CD4-positive, alpha-beta T cell treated with Interleukin-2 at 100 ng/mL for 4 hours (primary cell): ENCODE measurements at places on chromosomes 3 and 15.
A peak's percentile ranks its signal among the peaks of the same experiment; 100 is the strongest.

- no peak for DNase-seq
Observed at GRCh38 chr15:74156678-74157411, 16.7 kb upstream of the ISLR start.

GRCh38 chr3:59072681-59073080, 22.9 kb upstream of the CFAP20DC start:
- DNase-seq: no peak

DNA sequence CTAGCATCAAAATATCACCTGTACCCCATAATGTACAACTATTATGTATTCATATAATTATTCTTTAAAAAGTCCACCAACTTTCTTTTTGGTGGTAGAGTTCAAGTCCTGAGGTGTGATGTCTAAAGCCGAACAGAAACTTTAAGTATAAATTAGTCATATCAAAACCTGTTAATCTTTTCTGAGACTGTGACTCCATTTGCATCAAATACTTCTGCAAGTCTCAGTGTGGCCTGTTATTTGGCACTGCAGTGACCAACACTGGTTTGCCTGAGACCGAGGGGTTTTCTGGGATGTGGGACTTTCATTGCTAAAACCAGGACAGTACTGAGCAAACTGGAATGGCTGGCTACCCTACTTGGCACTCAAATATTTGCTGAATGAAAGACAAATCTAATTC, 7.3 kb downstream of the NGLY1 start:
- DNase-seq: no peak

DNA sequence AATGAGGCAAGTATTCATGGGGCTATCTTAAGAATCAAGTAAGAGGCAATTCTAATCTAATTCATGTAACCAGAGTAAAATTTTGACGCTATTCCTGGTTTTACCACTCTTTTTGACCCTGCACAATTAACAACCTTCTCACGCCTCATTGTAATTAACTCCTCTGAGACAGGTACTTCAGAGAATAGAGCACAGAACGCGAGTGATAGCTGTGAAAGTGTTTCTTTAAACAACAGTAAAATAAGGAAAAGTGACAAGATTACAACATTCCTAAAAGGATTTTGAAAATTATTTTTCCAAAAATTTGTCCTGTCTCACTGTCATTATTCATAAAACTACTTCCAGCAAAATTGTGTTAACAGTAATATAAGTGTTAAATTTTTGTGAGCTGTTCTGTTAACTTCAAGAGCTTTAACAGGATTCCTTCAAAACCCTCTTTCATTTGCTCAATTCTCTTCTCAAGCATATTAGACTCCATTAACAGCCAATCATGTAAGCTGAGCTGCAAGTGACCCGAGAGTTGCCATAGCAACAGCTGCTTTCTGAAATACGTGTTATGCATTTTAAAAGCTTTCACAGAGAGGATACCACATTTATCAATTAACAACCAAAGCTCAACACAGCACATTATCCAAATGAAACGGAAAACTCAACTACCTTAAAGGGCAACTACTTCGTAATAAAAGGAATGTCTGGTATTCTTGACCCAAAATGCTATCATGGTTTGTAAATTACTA, 93.1 kb downstream of the STAG1 start:
- no peak for DNase-seq

GRCh38 chr3:188557235-188557634, 403.3 kb downstream of the LPP start:
- no peak for DNase-seq

- DNase-seq: no peak
Observed at GRCh38 chr15:59244337-59244736, 37.7 kb downstream of the LDHAL6B start.

- DNase-seq: no peak
Observed at GRCh38 chr15:99717161-99718009, 15.9 kb downstream of the LYSMD4 start.

DNA sequence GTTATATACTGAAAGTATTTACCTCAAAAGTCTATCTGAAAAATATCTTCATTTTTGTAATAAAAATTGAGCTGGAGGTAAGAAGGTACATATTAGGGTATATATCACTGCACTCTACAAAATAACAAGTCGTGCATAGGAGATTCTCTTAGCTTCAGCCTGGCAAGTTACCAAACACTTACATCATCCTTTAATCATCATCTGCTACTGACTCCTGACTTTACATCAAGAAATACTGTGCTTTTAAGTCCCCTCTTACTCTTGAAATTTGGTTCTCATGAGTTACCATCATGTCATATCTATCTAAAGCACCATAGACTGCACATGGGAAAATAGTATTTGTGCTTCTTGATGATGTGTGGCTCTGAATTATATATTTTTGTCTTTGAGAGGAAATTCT, 50.8 kb downstream of the LYSMD4 start:
- peak; percentile 26 for DNase-seq

GRCh38 chr3:104746056-104746455, 620.7 kb upstream of the ALCAM start:
- DNase-seq: no peak

GRCh38 chr3:156583469-156583868, 28.6 kb upstream of the SSR3 start:
- no peak for DNase-seq

GRCh38 chr15:29430124-29430523, 160.5 kb upstream of the NSMCE3 start:
- DNase-seq: no peak

DNA sequence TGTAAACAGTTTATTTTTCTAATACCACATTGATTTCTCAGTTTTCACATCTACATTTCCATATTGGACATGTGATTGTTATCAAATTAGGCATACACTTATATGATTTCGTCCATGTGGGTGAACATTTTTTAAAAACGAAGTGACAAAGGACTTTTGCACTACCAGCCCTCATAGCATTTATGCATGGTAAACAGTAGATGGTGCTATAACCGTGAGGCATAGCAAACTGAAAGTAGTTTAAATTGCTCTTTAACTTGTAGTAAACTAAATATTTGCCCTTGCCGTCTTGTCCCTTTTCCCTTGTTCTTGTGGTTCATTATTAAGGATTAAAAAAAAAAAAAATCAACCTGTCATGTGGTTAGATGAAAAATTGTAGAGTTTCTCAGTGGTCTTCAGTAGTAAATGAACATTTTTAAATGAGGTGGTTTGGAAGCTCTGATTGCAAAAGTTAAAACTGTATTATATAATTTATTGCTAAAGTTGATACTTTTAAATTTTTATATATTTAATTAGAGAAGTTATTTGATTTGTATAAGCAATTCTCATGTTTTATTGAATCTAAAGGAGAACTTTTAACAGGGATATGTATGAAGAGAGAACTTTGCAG, 24.0 kb downstream of the STX19 start:
- peak; percentile 66 for DNase-seq

DNA sequence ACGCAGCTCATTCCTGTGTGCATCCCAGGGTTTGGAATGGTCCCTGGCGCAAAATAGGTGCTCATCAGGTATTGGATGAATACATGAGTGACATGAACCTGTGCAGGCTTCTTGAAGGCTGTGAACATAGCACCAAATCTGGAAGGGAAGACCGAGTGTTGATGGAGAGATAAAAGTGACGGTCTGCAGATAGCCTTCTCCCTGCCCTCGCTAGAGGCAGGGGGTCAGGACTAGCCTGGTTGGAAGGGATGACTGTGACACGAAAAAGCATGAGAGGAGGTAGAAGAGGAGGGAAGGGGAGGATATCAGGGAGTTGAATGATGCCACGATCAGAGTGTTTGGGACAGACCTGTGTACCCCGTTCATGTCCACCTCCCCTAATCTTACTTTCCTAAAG, 267.1 kb downstream of the XXYLT1 start:
- no peak for DNase-seq

- DNase-seq: no peak
Observed at GRCh38 chr15:72304596-72304995, 15.4 kb downstream of the CELF6 start.

DNA sequence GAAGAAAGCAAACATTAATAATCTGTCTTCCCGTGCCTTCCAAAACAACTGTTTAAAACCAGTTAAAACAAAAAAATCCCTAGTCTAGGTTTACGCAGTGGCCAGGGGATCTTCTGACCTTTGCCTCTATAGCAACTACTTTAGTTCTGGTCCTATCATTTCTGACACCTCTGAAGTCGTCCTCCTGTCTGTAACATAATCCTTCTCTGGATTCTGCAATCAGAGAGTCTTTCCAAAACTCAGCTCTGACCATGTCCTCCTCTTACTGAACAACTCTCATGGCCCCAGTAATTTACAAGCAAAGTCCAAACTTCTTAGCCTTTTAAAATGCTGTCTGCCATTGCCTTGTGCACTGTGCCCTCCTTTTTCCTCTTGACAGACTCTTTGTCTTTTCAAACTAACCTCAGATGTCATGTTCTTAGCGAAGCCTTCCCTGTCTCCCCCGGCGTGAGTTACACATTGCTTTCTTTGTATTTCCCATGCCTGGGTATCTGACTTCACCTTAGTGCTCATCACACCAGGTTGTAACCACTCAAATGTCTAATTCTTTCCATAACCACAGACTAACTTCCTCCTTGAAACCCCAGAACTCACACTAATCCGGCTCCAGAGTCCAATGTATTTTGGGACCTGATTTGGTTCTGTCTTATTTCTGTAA, 105.2 kb upstream of the BNIP2 start:
- peak; percentile 19 for DNase-seq

- no peak for DNase-seq
Observed at GRCh38 chr3:134374791-134375581, 739 bp upstream of the AMOTL2 start.

DNA sequence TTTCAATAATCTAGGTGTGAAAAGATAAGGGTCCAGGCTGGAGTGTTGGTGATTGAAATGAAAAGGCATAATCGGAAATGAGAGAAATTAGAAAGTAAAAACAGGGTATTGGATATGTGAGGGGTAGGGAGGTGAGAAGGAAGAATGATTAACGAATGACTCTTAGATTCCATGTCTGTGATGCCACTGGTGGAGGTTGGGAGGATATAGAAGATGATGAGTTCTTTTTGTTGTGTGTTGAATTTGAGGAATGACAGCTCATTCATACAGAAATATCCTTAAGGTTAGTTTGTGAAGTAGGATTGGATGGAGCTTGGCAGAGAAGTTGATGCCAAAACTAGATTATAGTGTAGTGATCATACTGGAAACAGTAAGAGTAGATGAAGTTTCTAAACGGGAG, 72.2 kb upstream of the CCNL1 start:
- no peak for DNase-seq

DNA sequence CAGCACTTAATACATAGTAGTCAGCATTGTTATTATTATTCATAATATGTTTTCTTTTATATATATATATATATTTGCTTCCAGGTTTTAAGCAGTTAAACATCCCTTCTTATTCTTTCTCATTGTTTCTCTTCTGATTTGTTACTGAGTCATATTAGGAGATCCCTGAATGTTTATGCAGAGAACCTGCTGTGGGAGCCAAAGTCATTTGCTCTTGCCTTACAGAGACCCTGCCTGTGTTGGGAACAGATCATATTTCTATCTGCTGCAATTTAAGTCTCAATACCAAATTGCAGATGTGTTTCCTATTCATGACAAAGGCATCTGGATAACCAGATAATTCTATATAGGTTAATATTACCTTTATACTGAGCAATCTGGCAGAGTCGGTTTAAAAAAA, 323.0 kb upstream of the UMPS start:
- DNase-seq: no peak

GRCh38 chr3:63951492-63952247, 39.5 kb upstream of the SCAANT1 start:
- no peak for DNase-seq

DNA sequence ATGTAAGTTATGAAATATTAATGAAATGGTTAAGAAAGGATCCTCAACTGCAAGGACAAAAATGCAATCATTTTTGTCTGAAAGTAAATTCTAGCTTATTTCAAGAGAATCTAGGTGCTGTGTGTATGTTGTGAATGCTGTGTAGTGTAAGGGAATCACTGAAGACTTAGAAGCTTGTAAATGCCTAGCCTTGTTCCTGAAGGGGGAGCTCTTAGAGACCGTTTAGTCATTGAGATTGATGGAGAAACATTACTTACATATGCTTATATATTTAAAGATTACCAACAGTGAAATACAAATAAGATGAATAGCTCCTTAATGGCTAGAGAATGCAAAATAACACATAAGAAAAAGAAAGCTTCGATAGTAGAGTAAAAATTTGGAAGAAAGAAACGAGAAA, 67.9 kb downstream of the CNTN4 start:
- DNase-seq: no peak

DNA sequence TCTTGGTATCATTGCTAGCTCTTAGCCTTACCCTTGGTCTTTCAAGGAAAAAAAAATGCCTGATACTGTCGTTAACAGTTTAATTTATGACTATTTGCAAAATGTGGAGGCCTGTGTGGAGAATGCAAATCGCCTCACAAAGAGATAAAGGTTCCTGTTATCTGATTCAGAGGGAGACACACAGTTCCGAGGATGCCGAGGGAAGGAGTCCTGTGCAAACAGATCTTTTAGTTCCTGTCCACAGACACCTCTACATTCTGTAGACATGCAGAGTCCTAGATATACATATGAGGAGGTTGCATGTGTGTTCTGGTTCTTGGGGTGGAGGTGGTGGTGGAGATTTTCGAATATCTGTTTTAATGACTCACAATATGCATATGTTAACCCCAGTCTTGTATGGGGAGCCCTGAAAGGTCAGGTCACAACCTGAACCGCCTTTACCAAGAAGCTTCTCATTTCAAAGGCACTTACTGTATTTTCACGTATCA, 5.7 kb downstream of the NR2F2 start:
- no peak for DNase-seq

GRCh38 chr3:188680189-188680588, 491.6 kb upstream of the TPRG1 start:
- no peak for DNase-seq

GRCh38 chr3:101170062-101170771, 150.2 kb downstream of the IMPG2 start:
- DNase-seq: no peak

- DNase-seq: no peak
Observed at GRCh38 chr15:29233566-29233965, 36.1 kb downstream of the NSMCE3 start.

- DNase-seq: no peak
Observed at GRCh38 chr3:140078343-140078742, 143.4 kb downstream of the CLSTN2 start.

DNA sequence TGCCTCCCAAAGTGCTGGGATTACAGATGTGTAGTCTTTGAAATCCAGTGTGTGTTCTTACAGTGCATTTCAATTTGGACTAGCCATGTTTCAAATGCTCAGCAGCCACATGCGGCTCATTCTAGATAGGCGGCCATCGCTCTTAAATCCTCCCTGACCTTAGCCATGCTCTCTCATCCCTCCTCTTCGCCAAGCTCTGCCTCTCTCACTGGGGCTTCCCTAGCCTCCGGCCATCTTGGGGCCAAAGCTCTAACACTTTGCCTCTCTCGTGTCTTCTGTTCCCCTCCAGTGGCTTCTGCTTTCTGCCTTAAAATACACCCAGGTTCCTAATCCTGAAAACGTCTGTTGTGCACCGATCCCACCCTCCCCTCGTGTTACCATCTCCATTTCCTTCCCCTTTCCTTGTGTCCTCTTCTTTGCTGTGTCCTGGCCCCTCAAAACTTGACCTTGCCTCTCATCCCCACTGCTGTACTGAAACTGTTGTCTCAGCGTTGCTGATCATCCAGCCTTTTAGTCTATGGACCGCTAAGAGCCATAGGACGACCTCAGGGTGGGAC, 1.4 kb upstream of the GHRL start:
- no peak for DNase-seq
